Muscle of arm (tissue), 14 donors: ENCODE measurements at places on chromosomes 2 and 18. TPM values are rescaled to one million over a fixed set of nuclear protein-coding genes. Genes with fewer than 3 reads are reported as not detected.

- DNase-seq = no peak
Observed at GRCh38 chr18:51397347-51397962, 200.0 kb upstream of the MEX3C start.

DNA sequence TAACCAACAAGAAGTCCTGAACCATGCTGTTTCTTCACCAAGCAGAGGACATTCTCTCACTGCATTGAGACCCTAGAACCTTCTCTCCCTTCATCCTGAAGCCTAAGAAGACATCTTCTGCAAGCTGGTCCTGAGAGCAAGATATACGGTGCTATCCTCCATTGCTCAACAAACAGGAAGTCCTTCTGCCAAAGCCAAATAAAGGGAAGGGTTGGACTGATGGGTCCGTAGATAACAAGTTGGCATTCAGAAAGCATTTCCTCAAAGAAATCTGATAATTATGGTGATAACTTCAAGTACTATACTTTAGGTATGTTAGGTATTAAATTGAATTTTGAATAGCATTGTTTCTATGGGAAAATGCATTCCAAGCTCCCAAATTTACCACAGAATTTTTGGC, 23.3 kb downstream of the GRB14 start:
- no peak for DNase-seq

STK11IP gene
- polyA plus RNA-seq = 14.5 TPM

- no peak for DNase-seq
Observed at GRCh38 chr2:72915320-72915906, 1.9 kb upstream of the EMX1 start.

- DNase-seq = no peak
Observed at GRCh38 chr18:63464434-63464833, 12.3 kb upstream of the SERPINB5 start.
